Cardiac atrium fibroblast (primary cell): ENCODE measurements at places on chromosomes 5 and 9. TPM values are rescaled to one million over a fixed set of nuclear protein-coding genes. Genes with fewer than 3 reads are reported as not detected.

CCDC192 gene
- total RNA-seq = not detected in 2 replicates

SLC36A1 gene
- total RNA-seq = 7.0 and 11.0 TPM in 2 replicates

SPRY4 gene
- 42.0 and 63.2 TPM in 2 replicates for total RNA-seq

PAEP gene
- total RNA-seq = not detected in 2 replicates

HRH2 gene
- 0.32 TPM in 1 of 2 replicates, not detected in the other for total RNA-seq

TLX3 gene
- total RNA-seq = not detected in 2 replicates

TPPP gene
- total RNA-seq = 0.72 and 1.1 TPM in 2 replicates

CATSPER3 gene
- total RNA-seq = not detected in 2 replicates

ESM1 gene
- 1.8 and 16.4 TPM in 2 replicates for total RNA-seq

ALDH1A1 gene
- total RNA-seq = 4.0 and 4.9 TPM in 2 replicates

SPINK4 gene
- not detected in 2 replicates for total RNA-seq

STC2 gene
- total RNA-seq = 510 and 514 TPM in 2 replicates

SLC27A6 gene
- not detected in 2 replicates for total RNA-seq

TUSC1 gene
- total RNA-seq = 5.8 and 7.4 TPM in 2 replicates

NR3C1 gene
- 34.5 and 34.8 TPM in 2 replicates for total RNA-seq

SPATA31D4 gene
- total RNA-seq = not detected in 2 replicates

INSYN2B gene
- 10.4 and 15.7 TPM in 2 replicates for total RNA-seq

RASGRF2 gene
- total RNA-seq = 0.18 and 1.3 TPM in 2 replicates

TRIM14 gene
- total RNA-seq = 1.8 and 2.6 TPM in 2 replicates

ECSCR gene
- 25.4 and 28.2 TPM in 2 replicates for total RNA-seq

PPIC gene
- total RNA-seq = 39.4 and 42.4 TPM in 2 replicates

GNE gene
- total RNA-seq = 15.0 and 19.8 TPM in 2 replicates

TXNDC8 gene
- total RNA-seq = not detected in 2 replicates

CMYA5 gene
- total RNA-seq = under 0.01 and 0.18 TPM in 2 replicates

FAM169A gene
- total RNA-seq = not detected in 2 replicates

DRD1 gene
- total RNA-seq = not detected in 2 replicates

NOXA1 gene
- 0.16 TPM in 1 of 2 replicates, not detected in the other for total RNA-seq

BNC2 gene
- total RNA-seq = 9.6 and 15.1 TPM in 2 replicates

CYLC2 gene
- not detected in 2 replicates for total RNA-seq

KLHL3 gene
- 2.5 and 6.3 TPM in 2 replicates for total RNA-seq

LCN9 gene
- total RNA-seq = not detected in 2 replicates

TMEM215 gene
- not detected in 2 replicates for total RNA-seq

ADAMTS16 gene
- not detected in 2 replicates for total RNA-seq

TRPM3 gene
- 0.18 and 3.9 TPM in 2 replicates for total RNA-seq

PCDHA9 gene
- total RNA-seq = under 0.01 TPM in 1 of 2 replicates, not detected in the other

DMGDH gene
- total RNA-seq = 4.9 TPM in 1 of 2 replicates, not detected in the other

SLC34A1 gene
- total RNA-seq = not detected in 2 replicates

NUTM2G gene
- total RNA-seq = not detected in 2 replicates

BTNL9 gene
- total RNA-seq = not detected in 2 replicates

PRSS3 gene
- 6.2 and 8.1 TPM in 2 replicates for total RNA-seq

INSL6 gene
- total RNA-seq = not detected in 2 replicates

LCN12 gene
- not detected in 2 replicates for total RNA-seq

TNFSF15 gene
- total RNA-seq = 0.16 TPM in 1 of 2 replicates, not detected in the other

GRXCR2 gene
- total RNA-seq = not detected in 2 replicates

FOXD4L3 gene
- total RNA-seq = not detected in 2 replicates
